ENCODE measurements at places on chromosomes 11 and 22.

DNA sequence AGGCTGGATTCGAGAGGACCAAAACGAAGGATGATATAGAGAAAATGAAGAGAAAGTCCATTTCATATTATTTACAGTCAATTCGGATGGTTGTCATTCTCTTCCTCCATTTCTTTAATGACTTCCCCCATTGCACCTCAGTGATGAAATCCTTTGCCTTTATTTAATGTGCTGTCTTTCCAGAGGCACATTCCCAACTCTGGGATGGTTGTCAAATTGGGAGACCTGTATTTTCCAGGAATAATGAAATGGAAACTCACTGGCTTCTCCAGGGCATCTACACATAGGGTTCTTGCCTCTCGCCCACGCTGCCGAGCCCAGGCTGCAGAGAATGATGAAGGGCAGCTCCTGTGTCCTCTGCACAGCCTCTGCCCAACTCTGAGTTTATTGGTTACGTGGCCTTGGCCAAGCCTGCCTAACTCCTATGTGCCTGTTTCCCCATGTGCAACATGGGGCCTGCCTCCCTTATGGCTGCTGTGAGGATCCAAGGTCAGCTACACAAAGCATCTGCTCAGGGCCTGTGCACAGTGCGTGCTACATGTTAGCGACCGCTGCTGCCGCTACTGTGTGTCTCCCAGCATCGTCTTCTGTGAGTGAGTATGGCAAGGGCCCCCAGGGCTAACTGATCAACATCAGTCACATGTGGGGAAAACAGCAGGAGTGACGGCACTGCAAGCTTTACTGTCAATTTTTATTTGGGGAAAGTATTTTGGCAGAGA lies 81.5 kb upstream of the BID start:
- DNase-seq, result no peak

- no peak for DNase-seq
These were observed 100.2 kb upstream of the OR4C13 start for GRCh38 chr11:49851971-49852389.

- no peak for DNase-seq
These were observed 26.5 kb downstream of the MYO7A start for GRCh38 chr11:77154381-77155081.

GRCh38 chr22:27930331-27931060 lies 11.4 kb upstream of the PITPNB start:
- no peak for DNase-seq

GRCh38 chr11:126352934-126353801 lies 2.3 kb upstream of the ST3GAL4 start:
- DNase-seq, result no peak

- DNase-seq, result no peak
These were observed 76.9 kb upstream of the TRIM77 start for GRCh38 chr11:89633135-89633705.

- DNase-seq, result no peak
These were observed 98.2 kb downstream of the AMOTL1 start for GRCh38 chr11:94866231-94866822.

- no peak for DNase-seq
These were observed 518 bp downstream of the KMT5B start for GRCh38 chr11:68212421-68213134.

GRCh38 chr22:41725510-41726110 lies 26.3 kb downstream of the MEI1 start:
- DNase-seq, result no peak

GRCh38 chr11:84247926-84248325 lies 961.8 kb upstream of the CCDC90B start:
- DNase-seq, result no peak
